ENCODE measurements at places on chromosomes 6 and 20. TPM values are rescaled to one million over a fixed set of nuclear protein-coding genes. Genes with fewer than 3 reads are reported as not detected.

LIN28B gene
- total RNA-seq = not detected

DNA sequence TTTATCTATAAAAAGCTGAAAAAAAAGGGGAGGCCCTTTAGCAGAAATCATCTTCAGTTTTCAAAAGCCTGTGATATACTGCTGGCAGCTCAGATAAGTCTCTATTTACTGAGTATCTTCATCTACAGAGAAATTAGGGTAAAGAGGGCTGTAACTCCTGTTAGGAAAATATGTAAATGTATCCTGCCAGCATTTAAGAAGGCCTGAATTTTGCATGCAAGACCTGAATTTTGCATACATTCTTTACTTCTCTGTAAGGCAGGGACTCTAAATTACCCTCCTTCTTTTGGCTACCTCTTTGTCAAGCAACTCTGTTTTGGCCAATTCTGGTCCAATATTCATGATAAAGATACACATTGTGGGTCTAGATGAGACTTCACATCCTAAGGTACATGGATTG, 150.6 kb upstream of the SPACA1 start:
- no peak for DNase-seq

DNA sequence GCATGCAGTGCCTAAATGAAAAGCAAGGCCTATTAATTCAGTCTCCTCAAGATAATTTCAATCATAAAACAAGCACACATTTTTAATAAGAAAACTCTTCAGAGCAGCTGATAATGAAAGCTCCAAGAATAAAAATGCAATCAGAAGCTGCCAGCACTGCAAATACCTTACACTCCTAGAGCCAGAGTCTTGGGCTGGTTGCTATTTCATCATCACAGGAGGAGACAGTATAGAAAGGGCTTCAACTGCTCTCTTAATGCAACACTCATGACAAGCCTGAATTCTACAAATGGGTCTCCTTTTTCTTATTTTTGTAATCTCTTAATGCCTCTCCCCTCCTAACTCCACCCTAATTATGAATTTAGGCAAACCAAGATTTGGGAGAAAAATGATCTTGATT, 11.2 kb upstream of the MC3R start:
- no peak for DNase-seq

DNA sequence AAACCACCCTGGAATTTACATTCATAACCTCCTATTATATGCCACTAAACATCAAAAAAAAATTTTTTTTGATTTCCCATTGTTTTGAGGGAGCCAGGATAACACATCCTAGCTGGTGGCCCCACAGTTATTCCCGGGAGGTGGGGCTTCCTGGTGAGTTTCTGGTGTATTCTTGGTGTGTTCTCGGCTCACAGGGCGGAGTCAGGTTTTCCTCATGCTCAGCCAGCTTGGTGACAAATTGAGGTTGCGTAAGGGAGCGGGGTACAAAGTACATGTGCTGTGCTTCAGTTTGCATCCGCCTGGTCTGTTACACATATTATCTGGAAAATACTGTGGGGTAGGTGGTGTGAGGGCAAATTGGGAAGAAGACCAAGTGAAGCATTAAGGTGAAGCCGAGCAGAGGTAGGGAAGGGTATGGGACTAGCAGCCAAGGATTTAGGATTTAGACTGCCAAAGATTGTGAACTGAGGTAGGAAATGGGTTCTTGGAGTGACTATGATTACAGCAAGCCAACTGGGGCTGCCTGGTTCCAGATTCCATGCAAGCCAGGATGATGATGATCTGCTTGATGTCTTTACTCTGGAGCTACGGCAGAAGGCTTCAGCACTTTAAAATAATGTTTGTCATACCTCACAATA, 46.2 kb upstream of the EEF1A1 start:
- no peak for DNase-seq

DNA sequence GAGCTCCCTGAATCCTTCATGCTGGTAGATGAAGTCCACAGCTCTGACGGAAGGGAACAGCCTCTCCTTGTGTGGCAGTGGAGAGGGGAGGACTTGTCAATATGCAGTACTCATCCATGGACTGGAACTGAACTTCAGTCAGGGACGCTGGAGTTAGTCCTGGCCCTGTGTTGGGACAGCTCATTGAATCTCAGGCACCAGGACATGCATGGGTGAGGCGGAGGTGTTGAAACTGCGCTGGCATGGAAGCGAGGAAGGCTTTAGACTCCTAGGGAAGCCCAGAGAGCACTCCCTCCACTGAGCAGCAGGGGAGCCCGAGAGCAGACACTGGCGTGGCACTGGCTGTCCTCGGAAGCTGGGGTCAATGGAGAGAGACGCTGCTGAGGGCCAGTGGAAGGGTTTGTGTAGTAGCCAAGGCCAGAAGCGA, 161.3 kb upstream of the GGTLC1 start:
- DNase-seq = no peak
